Right ventricle myocardium inferior (tissue), 1 donor: ENCODE measurements at places on chromosomes 1 and 21. TPM values are rescaled to one million over a fixed set of nuclear protein-coding genes. Genes with fewer than 3 reads are reported as not detected.

DNA sequence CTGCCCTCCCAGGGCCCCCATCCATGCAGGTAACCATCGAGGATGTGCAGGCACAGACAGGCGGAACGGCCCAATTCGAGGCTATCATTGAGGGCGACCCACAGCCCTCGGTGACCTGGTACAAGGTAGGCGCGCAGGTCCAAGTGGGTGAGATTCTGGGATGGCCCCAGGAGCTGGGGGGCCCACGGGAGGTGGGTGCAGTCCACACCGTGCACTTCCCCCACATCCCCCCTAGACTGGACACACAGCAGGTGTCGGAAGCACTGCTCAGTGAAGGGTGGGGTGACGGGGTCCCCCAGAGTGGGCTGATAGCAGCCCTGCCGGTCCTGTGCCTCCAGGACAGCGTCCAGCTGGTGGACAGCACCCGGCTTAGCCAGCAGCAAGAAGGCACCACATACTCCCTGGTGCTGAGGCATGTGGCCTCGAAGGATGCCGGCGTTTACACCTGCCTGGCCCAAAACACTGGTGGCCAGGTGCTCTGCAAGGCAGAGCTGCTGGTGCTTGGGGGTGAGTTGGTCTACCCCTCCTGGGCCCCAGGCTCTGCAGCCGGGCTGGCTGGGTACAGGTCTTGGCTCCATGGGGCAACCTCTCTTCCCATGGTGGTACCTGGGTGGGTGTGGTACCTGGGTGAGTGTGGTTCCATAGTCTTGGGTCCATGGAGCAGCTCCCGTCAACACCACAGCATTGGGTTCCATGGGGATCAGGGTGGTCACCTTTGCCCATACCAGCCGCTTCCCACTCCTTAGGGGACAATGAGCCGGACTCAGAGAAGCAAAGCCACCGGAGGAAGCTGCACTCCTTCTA, 40.4 kb downstream of the TRIM11 start:
- DNase-seq: peak; percentile 71

SPRR2A gene
- not detected for total RNA-seq

CR1 gene
- 2.9 TPM for total RNA-seq

NT5C1A gene
- total RNA-seq: 31.3 TPM
